Right renal pelvis (tissue), 4 donors: ENCODE measurements at places on chromosomes 4 and X. TPM values are rescaled to one million over a fixed set of nuclear protein-coding genes. Genes with fewer than 3 reads are reported as not detected.

- DNase-seq, result no peak
Measured at GRCh38 chr4:62544428-62544827, 1344.3 kb downstream of the ADGRL3 start.

- DNase-seq, result no peak
Measured at GRCh38 chrX:80420147-80420546, at the start of gene TENT5D. TSS of gene TENT5D (plus strand) at chrX:80420447. CDS start at chrX:80442540, 22,093 bp downstream.

Gene IQSEC2
- polyA plus RNA-seq, result 16.3 TPM

DNA sequence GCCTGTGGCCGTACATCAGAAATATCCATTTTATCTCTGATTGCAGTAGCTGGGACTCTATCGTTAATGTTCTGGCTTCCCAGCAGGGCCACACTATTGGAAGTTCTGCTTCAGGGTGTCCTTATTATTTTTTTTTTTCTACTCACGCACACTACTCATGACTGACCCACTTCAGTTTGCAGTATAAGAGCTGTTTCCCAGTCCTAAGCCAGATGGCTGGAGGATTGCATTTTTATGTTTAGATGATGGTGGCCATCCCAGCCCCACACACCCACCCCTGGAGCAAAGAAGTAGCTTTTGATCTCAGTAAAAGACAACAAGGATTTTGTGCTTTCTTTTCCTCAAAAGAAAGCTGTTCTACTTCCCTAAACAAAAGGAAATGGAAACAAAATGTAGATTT lies 557.0 kb upstream of the GALNTL6 start:
- DNase-seq, result no peak

Gene CYTL1
- polyA plus RNA-seq, result 11.6 TPM

GRCh38 chr4:17665346-17665745 lies 50.9 kb downstream of the MED28 start:
- no peak for DNase-seq

DNA sequence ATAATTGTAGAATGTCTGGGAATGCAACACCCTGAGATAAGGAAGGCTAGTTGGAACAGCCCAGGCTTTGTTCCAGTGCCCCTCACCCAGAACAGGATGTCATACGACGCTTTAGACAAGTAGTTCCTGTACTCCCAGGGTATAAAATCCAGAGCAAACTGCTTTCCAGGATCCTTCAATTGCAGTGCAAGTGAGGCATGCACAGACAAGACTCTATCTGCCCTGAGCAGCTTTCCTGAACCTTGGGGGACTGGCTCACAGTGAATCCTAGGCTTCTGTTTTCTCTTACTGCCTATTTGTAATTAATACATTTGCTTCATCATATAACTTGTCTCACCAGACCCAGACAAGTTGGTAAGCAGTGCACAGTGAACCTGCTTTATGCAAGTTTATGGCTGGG lies 48.4 kb upstream of the IL9R start:
- DNase-seq, result no peak

Gene DIPK2B
- polyA plus RNA-seq, result 9.6 TPM

Gene RUFY3
- polyA plus RNA-seq, result 81.1 TPM

Gene MAGEA9B
- not detected for polyA plus RNA-seq

DNA sequence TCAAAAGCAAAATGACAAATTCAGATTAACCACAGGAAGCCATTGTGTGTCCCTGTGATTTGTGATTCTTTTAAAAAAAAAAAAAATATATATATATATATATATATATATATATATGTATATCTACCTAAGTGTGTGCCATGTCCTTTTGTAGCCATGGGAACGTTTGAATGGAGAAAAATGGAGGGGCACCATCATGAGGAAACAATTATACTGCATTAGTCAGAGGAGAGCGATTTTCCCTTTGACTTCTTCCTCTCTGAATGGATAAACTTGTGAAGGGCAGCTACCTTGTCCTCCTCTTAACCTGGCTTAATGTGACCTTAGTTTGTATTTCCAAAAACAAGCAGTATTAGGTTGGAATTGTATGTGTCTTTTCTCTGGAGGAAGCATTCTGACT lies 23.3 kb upstream of the CBLL2 start:
- no peak for DNase-seq

Gene MAP9
- 34.4 TPM for polyA plus RNA-seq

GRCh38 chr4:75916091-75916661 lies 13.9 kb upstream of the PPEF2 start:
- DNase-seq, result no peak

Gene PABPC1L2A
- polyA plus RNA-seq, result not detected

GRCh38 chr4:74919783-74920182 lies 13.1 kb upstream of the PARM1 start:
- DNase-seq, result no peak

DNA sequence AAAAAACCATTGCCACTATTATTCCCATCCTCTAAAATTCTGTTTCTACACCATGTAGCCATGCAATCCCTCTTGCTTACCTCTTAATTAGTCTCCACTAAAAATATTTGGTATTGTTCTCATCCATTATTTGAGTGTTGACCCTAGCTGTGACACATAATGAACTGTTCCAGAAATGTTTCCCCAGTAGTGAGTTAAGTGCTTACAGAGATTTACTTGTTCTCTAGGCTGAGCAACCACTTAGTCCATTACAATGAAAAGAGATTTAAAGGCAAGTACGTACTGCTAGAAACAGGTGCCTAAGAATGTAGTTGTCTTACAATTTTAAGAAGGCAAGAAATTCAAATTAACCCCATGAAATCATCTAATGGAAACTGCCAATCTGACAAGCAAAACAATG lies 112.7 kb upstream of the PTPN13 start:
- DNase-seq, result no peak

Gene ETDA
- 0.38 TPM for polyA plus RNA-seq

GRCh38 chr4:141705048-141705746 lies 68.8 kb downstream of the IL15 start:
- DNase-seq, result no peak

GRCh38 chr4:156778606-156779005 lies 193.0 kb downstream of the PDGFC start:
- DNase-seq, result no peak

GRCh38 chr4:123093236-123093635 lies 170.8 kb upstream of the NUDT6 start:
- no peak for DNase-seq

- no peak for DNase-seq
Measured at GRCh38 chr4:7785017-7785416, 154.6 kb downstream of the AFAP1 start.

DNA sequence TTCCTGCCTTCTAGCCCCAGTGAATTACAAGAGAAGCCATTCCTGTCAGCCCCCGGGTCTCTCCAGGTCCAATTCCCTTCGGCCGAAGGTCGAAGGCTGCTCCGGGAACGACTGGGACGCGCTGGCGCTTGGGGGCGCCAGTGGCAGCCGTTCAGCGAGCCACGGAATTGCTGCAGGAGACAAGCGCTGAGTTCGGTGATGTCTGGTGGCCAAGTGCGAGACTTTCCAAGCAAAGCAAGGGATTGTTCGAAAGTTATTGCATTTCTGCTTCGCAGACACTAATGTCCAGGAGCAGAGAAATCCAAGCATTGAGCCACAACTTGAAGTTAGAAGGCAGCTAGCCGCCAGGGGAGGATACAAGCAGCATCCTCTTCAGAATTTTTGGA lies 1.1 kb upstream of the DKK2 start:
- no peak for DNase-seq

Gene CXCL6
- polyA plus RNA-seq, result 0.26 TPM

- no peak for DNase-seq
Measured at GRCh38 chr4:150389896-150390530, 191.9 kb upstream of the MAB21L2 start.

Gene CENPVL2
- 0.27 TPM for polyA plus RNA-seq

Gene AGTR2
- 120 TPM for polyA plus RNA-seq

Gene HTR2C
- polyA plus RNA-seq, result 0.32 TPM

- no peak for DNase-seq
Measured at GRCh38 chr4:176849076-176849475, 56.4 kb upstream of the VEGFC start.

DNA sequence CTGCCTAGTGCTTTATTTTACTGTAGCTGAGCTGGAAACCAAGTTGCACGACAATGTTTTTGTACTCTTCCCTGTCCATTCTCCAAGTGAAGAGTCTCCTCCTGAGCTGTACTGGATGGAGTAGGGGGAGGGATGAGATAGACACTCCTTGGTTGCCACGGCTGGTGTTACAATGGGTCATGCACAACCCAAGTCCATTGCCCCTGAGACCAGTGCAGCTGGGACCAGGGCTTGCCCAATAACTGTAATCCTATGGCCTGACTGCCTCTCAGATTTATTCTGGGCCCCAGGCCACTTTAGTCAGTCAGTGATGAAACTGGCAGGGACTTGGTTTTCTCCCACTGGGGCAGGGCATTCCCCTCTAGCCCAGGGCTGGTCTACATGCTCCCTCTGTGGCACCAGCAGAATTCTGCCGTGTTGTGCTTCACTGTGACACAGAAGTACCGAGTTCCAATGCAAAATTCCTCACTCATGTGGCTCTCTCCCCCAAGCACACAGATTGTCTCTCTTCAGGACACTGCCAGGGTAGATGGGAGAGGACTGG lies 203.3 kb upstream of the PCDH18 start:
- DNase-seq, result no peak

DNA sequence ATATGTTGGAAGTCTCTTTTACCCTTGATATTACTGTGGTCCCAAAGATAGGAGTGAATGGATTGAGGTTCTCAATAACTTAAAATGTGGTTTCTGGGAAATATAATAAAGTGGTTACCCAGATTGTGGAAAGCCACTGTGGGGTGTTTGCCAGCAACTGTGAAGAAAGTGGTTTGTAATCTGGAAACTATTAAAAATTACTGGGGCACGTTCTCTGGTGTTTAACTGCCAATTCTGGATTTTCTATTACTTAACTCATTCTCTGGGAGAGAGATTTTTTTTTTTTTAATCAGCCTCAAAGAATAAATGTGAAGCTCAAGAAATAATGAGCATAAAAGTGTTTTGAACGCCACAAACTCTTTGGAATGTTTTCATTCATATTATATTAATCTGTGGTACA lies 4.9 kb upstream of the CXCL6 start:
- no peak for DNase-seq

DNA sequence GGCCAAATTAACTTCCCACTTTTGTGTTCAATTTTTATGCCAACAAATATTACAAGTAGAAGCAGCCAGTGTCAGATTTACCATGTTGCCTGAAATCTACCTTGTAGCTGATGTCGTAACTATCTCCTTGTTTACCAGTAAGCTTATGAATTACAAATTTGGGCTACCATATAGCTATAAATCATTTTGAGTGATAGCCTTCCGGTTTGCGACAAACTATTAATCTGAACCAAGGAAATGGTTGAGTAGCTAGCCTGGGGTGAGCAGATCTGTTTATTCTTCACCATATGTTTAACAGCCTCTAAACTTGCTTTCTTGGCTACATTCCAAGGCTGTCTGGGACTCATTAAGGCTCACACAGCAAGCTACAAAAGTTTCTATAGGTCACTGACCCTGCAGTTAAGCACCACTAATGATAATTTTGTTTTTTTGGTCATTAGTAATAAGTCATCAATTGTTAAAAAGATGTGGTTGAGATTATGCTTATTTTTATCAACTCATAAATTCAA lies 218.7 kb upstream of the SPOCK3 start:
- DNase-seq, result no peak

Gene CCKAR
- polyA plus RNA-seq, result 0.10 TPM

- DNase-seq, result no peak
Measured at GRCh38 chr4:180953572-180953971, 1289.6 kb upstream of the TENM3 start.

Gene TCEAL7
- polyA plus RNA-seq, result 37.9 TPM

DNA sequence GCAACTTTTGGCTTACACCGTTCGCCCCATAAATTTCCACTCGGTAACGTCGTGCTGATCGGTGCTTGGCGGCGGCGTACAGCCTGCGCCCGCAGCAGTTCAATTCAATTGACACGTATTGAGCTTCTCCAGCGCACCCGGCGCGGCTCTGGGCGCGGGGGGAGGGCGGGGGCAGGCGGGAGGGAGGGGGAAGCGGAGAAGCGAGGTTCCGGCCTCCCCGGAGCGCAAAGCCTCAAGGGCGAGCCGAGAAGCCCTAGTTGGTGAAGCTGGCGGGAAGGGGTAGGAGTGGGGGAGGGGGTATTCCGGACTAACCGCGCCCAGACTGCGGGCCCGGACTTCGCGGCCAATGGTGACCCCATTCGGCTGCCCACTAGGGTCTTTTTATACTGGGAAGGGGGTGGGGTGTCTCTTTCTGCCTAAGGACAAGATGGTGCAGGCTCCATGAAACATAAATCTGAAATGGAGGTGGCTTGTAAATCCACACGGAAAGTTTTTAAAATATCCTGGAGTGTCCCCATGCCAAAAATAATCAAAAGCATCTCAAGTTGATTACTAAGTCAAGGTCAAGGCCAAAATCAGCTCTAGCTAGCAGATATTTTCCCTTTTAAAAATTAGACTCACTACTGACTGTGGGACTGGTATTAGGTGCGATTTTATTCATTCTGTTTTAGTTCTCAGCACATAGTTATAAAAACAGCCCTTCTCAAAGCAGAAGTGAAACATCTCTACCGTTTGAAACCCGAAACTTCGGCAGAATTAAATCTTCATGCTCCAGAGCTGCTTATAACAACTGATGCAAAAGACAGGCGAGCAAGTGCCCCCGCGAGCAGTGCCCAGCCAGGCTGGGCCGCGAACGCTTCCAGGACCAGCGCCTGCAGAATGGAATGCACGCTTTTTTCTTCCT lies 1.5 kb upstream of the BCOR start:
- no peak for DNase-seq

- no peak for DNase-seq
Measured at GRCh38 chr4:188821500-188821899, 682.3 kb downstream of the TRIML1 start.

DNA sequence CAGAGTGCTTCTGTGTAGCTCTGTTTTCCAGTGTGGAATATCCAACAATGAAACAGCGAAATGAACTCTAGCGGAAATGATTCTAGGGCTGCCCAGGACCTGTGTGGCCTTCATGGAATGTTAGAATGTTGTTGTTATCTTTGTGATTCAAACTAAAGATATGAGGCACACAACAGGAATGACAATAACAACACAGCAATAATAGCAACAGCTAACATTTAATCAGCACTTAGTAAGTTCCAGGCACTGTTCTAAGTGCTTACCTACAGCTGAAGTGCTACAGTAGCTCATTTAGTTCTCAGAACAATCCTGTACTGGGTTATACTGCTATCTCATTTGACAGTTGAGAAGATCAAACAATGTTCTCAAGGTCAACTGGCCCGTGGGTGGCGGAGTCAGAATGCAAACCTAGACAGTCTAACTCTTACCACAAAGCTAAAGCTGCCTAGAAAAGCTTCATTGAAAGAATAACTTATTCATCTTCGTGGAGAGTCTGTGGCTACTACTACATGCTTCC lies 63.7 kb downstream of the MAML3 start:
- DNase-seq, result no peak

DNA sequence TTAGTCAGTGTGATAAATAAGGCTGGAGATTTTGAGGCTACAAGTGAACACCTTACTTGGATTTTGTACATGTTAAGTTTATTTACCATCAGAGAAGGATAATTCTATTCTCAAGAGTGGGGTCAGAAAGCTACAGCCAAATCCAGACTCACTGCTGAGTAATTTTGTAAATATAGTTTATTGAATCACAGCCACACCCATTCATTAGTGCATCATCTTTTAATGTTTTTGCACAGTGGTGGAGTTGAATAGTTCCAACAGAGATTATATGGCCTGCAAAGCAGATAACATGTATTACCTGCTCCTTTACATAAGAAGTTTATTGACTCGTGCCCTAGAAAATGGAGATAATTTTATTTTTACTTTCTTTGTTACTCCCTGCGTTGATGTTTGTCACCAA lies 60.4 kb downstream of the PCDH18 start:
- no peak for DNase-seq

- DNase-seq, result no peak
Measured at GRCh38 chrX:79170476-79171035, 26.1 kb downstream of the GPR174 start.

- DNase-seq, result no peak
Measured at GRCh38 chr4:3221996-3222395, 27.0 kb upstream of the MSANTD1 start.

- DNase-seq, result no peak
Measured at GRCh38 chrX:39752815-39753214, 344.9 kb downstream of the BCOR start.
